ENCODE measurements at places on chromosomes 11 and 22. TPM values are rescaled to one million over a fixed set of nuclear protein-coding genes. Genes with fewer than 3 reads are reported as not detected.

DNA sequence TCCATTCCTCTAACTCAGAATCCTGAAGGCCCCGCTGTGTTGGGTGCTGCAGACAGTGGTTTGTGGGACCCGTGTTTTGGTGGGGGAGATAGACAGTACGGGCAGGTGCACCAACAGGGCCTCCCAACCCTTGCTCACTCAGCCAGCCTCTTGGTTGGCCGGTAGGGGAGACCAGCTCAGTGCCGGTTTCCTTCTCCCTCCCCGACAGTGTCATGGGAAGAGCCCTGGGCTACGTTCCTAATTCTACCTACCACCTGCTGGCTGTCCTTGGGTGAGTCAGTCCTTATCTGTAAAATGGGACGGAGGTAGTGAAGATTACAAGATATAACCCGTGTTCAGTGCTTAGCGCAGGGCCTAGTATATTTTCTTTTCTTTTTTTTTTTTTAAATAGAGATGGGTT, 5.9 kb downstream of the TMEM134 start:
- DNase-seq, result no peak

GRCh38 chr11:44621784-44622183, 56.3 kb downstream of the CD82 start:
- DNase-seq, result no peak

GRCh38 chr11:68855205-68855981, 13.7 kb upstream of the CPT1A start:
- no peak for DNase-seq

DNA sequence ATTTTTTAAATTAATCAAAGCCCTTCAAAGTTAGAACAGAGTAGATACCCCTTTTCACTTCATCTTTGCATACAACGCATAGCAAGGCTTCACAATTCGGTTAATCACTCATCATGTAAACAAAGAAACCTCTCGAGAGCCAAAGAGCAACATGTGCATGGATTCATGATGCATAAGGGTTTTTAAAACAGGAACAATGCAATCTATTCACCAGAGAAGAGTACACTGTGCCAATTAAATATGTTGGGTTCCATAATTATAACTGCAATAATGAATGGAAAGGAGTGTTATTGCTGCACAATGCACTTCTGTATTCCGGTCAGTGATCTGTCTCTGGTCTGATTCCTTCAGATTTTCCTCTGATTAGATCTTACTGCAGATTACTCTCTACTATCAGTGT, 45.3 kb downstream of the CADM1 start:
- DNase-seq, result no peak

GRCh38 chr22:37805810-37806277, 1.9 kb upstream of the GCAT start:
- DNase-seq, result peak; percentile 28

- DNase-seq, result peak; percentile 34
Observed at GRCh38 chr11:2377511-2378443, 667 bp downstream of the CD81 start.

DNA sequence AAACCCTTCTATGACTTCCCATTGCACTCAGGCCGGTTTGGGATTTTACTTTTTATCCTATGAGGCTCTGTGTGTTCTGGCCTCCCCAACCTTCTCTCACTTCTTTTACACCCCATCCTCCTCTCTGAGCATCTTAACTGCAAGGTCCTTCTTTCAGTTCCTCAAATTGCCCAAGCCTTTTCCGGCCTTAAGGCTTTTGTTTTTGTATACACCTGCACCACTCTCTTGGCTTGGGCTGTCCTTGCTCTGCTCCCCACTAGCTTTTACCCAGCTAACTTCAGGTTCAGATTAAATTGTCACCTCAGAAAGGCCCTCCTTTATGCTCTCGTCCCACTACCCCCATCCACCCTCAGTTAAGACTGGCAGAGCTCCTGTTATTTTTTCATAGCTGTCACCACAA, 55.5 kb downstream of the FAM83F start:
- DNase-seq, result no peak

Gene MS4A14
- not detected for total RNA-seq

Gene OR10D3
- not detected for total RNA-seq

Gene APOBEC3H
- 2.1 TPM for total RNA-seq

Gene HARBI1
- total RNA-seq, result 0.62 TPM

Gene TMEM191C
- total RNA-seq, result 13.5 TPM

Gene KMT5B
- total RNA-seq, result 11.4 TPM

Gene TYR
- total RNA-seq, result not detected

Data from G401 (cell line).